NCI-H1092 (cell line): ENCODE measurements at places on chromosomes 6 and 20.

GRCh38 chr20:10263385-10264165, 44.9 kb downstream of the SNAP25 start:
- DNase-seq, result no peak

DNA sequence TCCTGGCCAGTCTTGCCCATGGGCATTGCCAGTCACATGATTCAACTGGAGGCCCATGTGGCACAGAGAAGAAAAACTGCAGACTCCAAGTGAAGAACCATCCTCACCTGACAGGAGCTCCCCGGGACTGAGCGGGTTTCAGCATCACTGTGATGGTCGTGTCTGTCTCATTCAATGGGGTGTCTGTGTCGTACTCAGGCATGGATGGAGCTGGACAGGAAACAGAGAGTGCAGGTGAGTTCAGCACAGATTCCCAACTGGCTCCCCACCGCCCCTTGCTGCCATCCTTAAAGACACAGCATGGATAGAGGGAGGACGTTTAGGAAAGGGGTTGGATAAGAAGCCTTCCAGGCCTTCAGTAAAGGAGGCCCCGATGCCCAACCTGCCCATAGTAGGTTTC, 732.3 kb upstream of the CHD6 start:
- DNase-seq, result no peak

DNA sequence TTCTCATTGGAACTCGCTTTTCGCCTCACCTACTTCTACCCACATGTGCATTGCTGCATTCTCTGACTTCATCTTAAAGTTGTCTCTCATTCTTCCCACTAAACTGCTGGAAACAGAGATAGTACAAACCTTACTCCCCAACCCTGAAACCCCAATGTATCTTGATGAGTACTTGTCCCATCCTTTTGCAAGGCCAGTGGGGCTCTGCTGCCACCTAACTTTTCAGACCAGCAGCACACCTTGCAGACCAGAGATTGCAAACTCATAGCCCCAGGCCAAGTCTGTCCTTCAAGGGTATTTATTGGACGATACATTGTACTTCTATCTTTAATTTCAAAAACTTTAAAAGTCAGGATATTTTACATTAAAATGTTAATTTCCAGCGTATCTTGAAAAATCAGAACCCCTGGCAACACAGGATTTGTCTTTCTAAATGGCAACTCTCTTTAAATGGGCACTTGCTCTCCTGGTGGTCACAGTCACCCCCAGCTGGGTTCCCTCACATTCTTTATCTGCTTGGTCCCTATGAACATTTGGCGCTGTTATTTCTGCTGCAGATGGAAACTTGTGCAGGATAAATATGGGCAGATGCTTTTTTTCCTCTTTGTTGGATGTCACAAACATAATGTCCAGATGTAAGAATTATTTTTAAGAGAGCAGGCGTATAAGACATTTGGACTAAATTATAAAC, 83.9 kb downstream of the SOD2 start:
- no peak for DNase-seq

DNA sequence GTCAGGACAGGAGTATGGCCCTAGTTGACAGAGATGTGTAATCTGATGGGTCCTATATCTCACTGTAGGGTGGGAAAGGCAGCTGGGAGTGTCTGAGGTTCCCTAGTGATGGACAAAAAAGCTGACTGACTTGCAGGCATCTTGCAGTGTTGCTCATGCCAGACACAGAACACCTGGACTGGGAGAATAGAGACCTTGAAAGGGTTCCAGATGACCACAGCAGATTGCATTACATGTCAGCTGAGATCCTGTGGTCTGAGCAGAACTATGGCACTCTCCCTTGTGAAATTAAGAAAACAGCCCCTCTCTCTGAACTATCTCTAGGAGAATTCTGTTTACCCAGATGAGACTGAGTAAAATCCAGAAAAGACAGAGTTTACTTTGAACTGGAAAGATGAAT, 212.6 kb upstream of the MAN1A1 start:
- DNase-seq, result no peak

- DNase-seq, result no peak
These were observed 6.4 kb downstream of the EYA4 start for GRCh38 chr6:133247581-133247980.

- no peak for DNase-seq
These were observed 95.3 kb upstream of the BHLHE23 start for GRCh38 chr20:63101781-63102720.

DNA sequence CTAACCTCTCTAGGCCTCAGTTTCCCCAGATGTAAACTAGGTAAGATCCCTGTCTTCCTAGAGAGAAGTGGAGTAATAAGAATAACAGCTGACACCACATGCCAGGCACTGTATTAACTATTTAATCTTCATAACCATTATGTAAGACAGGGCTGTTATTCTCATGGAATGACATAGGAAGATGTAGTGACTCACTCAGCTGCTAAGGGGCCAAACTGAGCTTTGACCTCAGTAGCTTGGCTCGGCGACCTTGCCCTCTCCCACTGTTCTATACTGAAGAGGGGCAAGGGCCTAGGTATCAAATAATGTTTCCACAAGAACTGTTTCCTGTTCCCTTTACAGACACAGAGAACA, 2.9 kb upstream of the MDGA1 start:
- DNase-seq, result no peak

GRCh38 chr20:49045440-49046086, 549 bp upstream of the CSE1L start:
- DNase-seq, result no peak

GRCh38 chr6:108720827-108721226, 127.4 kb upstream of the ARMC2 start:
- DNase-seq, result no peak

DNA sequence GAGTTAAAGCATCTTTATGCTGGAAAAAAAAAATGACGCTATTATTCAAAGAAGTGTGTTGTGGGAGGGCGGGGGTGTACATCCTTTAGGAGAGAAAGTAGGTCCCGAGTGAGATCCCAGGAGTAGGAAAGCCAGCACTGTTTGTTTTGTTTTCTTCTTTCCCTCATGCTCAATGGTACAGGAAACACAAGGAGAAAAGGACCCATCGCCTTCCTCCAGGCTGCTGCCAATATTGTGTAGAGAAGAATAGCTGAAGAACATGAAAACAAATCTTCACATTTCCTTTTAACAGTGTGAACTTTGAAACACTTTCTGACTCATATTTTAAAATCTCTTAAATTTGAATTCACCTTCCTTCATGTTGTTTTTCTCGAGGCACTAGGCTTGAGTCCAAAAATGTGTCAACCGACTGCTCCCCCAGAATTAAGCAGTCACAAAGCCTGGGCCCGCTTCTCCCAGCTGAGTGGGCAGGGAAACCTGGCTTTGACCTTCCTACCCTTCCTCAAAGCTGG, 22.3 kb downstream of the PPP1R16B start:
- DNase-seq, result no peak
